ENCODE measurements at places on chromosomes 3 and 15. TPM values are rescaled to one million over a fixed set of nuclear protein-coding genes. Genes with fewer than 3 reads are reported as not detected.

Gene CFAP100
- total RNA-seq: not detected

Gene SERPINI2
- not detected for total RNA-seq

Gene SLC9C1
- total RNA-seq: not detected

Gene USP50
- total RNA-seq: not detected

Gene SMCO1
- total RNA-seq: not detected

Gene SLC6A11
- not detected for total RNA-seq

Gene RAD54L2
- total RNA-seq: 19.1 TPM

All from epithelial cell of umbilical artery (primary cell).